T47D (cell line): ENCODE measurements at places on chromosomes 7 and 10.
A peak's percentile ranks its signal among the peaks of the same experiment; 100 is the strongest.

- no peak for DNase-seq
Observed at GRCh38 chr7:84264396-84264795, 69.8 kb upstream of the SEMA3A start.

DNA sequence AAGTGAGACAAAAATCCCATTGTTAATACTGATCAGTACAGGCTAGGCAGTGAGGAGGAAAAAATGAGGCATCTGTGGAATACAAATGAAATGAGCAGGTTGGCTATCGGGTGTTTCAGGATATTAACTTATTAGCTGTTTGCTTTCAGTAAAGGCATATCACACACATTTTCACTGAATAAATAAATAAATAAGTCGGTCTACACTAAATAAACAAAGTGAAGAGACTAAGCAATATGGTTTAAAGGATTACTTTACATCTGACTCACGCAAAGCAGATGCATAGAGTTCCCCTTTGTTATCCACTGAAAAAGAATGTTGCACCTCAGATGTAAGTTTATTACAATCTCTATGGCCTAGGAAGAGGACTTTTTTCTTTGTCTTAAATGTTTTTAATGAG lies 6.3 kb upstream of the SEMA3A start:
- DNase-seq: no peak

DNA sequence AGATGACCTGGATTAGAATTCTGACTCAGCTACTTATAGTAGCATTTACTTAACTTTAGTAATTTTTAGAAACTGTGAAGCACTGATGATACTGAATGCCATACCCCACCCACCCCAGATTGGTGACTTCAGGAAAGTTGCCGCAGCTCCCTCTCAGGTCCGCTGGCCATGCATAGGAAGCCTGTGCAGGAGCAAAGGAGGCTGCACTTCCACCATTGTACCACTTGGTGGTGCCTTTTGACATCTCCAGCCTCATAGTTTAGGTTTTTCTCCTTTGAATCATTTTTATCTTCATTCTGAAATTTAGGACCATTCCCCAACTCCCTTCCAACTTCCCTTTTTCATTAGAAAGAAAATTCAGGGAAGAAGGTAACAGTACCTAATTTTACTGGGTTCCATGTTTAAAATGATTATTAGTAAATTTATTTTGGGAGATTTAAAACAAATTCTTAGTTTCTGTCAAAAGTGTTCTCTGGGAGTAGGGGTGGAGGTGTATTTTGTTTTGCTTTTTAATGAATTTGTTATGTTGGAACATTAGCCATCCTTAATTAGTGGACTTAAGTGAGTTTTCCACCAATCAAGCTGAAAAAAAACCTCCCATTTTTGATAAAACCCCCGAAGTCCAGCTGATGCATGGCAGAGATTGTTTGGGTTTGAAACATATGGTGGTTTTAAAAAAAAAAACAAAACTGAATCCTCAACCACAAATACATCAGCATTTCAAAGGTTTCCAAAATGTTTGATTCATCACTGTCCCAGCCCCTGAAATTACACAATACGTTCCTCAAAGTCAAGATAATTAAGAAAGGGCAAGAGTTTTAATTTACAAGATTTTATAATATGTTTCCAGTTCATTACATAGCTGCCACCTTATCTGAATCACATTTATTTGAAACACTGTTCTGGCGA lies 109.6 kb downstream of the WNT2 start:
- peak; percentile 23 for DNase-seq

DNA sequence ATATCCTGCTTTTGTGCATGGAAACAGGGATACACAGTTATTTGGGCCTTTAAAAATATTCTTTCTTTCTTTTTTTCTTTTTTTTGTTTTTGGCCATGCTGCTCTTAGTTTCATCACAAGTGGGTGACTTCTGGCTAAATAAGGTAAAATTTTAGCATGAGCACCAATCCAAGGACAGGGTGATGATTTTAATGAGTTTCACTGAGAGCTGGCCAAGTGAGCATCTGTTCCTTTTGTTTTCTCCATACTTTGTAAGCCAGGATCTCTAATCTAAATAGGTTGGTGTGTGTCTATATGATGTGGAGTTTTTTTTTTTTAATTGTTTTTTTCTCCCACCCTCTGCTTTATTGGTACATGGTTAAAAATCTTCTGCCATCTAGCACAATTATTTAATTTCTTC lies 106.8 kb downstream of the POLL start:
- no peak for DNase-seq

GRCh38 chr10:57579926-57580325 lies 687.8 kb downstream of the IPMK start:
- DNase-seq: no peak

- DNase-seq: no peak
Observed at GRCh38 chr7:78501064-78501463, 702.5 kb downstream of the PHTF2 start.

DNA sequence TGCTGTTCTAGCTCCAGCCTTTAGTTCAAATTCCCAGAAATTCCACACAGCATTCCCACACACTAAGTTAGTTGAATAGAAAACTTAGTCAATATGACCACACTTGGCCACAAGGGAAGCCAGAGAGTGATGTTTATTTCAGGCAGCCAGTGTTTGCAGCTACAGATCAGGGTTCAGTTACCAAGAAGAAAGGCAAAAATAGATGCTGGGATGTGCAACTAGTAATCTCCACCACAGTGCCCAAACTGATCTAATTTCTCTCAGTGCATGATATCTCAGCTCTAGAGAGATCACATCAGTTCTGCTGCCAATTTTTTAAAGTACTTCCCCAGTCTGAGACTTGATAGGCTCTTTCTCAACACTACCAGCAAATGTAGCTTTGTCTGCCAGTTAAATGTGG lies 17.6 kb downstream of the SLF2 start:
- DNase-seq: no peak

DNA sequence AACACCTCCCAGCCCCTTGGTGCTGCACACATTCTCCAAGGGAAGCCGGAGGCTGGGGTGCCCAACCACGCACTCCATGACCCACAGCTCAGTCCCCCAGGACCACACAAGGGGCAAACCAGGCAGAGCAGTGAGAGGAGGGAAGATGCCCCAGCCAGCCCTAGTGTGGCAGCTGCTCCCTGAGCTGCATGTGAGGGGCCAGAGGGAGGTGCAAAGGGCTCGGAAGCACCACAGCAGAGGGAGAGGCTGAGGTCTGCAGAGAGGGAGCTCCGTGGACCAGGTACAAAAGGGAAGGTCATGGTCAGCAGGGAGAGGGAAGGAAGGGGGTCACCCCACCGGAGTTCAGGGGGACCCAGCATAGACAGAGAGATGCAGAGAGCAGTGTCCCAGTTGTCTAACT lies 1.5 kb upstream of the CALML5 start:
- no peak for DNase-seq

- no peak for DNase-seq
Observed at GRCh38 chr7:66542049-66542448, 86.6 kb upstream of the KCTD7 start.

DNA sequence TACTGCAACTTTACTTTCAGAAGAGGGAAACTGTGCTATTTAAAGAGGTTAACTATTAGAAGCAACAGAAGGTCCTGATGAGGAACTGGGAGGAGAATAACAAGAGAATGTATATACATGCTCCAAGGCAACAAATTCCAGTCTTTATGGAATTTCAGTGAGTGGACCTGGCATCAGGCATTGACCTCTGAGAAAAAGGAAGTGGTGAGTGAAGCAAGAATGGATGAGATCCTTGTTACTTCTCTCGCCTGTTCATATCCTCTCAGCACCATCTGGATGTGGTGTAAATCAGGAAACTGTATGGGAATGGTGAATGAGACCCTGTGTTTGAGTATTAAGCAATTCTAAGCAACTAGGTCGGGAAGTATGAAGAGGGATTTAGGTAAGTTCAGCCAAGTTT lies 30.3 kb upstream of the KBTBD2 start:
- no peak for DNase-seq

DNA sequence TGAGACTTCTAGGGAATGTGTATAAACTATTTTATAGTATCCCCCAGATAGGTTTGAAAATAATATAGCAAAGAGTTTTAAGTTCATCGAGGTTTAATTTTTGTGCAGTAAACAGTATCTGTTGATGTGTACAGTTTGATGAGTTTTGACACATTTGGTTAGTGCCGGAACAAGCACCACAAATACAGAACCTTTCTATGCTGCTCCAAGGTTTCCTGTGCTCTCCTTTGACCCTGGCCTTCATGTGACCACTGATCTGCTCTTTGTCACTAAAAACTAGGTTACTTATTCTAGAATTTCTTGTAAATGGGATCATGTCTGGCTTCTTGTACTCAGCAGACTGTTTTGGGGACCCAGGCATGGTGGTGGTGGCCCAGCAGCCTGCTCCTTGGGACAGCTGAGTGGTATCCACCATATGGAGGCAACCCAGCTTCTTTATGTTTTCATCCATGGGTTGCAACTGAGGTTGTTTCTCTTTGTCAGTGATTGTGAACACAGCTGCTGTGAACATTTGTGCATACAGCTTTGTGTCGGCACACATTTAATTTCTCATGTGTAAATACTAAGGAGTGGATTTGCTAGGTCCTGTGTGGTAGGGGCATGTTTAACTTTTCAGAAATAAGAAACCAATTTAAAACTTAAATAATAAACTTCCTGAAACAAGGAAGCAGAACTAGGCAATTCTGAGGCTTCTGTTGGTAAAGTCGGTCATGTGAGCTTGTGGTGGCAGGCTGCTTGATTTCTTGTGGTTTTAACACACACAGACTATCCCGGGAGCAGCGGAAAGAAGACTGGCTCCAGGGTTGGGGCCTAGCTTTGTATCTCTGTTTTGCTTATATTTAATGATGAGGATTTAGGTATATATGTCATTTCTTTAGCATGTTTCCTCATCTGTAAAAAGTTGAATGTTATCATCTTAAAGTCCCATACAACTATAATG lies 219.4 kb downstream of the ABCA13 start:
- no peak for DNase-seq

DNA sequence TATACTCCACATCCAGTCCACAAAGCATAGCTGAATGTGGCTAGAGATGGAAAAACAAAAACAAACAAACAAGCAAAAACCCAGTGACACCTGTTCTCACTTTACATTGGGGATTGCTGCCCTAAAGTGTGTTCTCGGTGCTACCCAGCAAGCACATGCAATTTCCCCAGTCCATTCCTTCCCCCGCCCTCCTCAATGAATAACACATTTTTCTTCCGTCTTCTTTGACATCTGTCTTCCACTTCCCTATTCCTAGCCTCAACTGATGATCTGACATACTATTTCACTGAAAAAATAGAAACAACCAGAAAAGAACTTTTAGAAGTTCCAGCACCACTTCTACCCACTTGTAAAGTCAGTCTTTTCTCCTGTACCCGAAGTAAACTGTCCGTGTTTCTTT lies 147.1 kb downstream of the MALRD1 start:
- DNase-seq: no peak
